ENCODE measurements at places on chromosomes 4 and X.

- DNase-seq: no peak
Measured at GRCh38 chrX:78957049-78957767, 12.0 kb downstream of the P2RY10 start.

- peak; percentile 88 for DNase-seq
Measured at GRCh38 chr4:87895964-87896621, 63.3 kb downstream of the MEPE start.

DNA sequence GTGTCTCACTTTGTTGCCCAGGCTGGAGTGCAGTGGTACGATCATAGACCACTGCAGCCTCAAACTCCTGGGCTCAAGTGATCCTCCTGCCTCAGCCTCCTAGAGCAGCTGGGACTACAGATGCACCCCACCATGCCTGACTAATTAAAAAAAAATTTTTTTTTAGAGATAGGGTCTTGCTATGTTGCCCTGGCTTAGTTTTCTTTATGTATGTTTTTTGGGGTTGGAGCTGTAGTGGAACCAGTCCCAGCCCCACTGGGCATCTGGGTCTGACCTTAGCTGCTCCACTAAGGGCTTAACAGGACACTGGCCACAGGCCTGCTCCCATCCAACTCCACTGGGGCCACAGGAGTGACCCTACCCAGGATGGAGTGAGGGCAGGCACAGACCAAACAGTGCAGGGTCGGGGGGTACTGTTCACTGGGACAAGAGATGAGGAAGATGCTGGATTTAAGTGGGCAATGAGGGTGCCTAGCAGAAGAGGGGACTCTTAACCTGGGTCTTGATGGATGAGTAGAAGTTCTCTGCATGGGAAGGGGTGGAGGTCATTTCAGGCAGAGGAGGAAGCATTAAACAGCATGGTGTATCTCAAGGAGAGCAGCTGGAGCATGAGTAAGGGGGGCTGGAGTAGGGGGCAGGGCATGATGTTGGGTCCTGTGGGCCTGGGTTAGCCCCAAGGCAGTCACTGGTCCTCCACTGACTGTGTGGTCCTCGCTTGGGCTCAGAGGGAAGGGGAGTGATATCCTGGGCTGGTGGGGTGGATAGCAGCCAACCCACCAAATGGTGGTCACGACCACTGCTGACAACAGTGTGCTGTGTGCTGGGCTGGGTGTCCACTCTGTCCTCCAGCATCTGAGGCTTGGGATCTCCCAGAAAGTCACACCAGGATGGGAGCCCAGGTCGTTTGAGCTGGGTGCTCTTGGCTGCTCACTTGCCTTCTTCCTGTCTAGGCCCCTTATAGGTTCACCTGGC, 24.1 kb upstream of the ADD1 start:
- no peak for DNase-seq

DNA sequence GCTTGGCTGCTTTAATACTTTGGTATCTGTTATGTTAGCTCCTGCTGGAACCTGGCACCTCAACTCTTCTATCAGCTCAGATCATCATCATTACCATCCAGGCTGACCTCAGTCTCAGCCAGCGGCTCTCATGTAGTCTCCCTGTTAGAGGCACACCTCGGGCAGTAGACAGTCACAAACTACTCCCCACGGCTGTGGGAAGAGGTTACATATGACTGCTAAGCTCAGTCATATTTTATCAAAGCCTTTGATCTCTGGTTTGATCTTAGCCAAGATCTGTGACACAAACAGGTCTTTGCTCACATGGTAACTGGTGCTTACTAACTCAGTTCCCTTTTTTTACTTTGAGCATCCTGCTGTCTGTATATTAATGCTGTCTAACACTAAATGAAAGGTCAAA, 384.9 kb downstream of the CENPC start:
- DNase-seq: no peak

DNA sequence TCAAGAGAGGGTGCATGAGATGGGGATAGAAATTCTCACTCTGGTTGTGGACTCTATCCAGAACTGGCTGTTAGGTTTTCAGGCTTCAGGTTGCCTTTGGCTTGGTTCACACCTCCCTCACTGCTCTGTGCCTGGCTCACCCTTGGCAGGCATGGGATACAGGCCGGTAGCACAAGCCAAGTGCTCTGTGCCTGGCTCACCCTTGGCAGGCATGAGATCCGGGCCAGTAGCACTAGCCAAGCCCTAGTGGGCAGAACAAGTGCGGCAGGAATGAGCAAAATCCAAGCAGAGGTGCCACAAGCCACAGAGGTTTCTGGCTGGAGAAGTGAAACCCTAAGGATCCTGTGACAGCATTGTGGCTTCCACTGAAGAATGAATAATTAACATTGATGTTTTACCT, 1642.3 kb downstream of the C4orf33 start:
- DNase-seq: no peak

DNA sequence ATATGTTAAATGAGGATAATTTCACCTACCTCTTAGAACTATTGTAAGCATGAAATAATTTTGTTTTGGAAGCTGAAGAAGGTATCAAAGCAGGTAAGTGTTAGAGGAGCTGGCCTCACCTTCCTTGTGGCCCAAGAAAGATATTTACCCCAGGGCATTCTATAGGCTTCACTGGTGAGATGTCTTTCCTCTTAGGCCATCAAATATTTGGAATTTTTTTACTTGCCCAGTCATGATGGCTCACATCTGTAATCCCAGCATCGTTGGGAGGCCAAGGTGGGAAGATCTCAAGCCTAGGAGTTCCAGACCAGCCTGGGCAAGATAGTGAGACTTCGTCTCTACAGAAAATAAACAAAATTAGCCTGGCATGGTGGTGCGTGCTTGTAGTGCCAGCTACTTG, 6.1 kb upstream of the SMS start:
- DNase-seq: no peak

- DNase-seq: no peak
Measured at GRCh38 chrX:42818151-42818921, 40.4 kb upstream of the PPP1R2C start.

GRCh38 chr4:3516836-3517730, 15.1 kb downstream of the LRPAP1 start:
- no peak for DNase-seq

DNA sequence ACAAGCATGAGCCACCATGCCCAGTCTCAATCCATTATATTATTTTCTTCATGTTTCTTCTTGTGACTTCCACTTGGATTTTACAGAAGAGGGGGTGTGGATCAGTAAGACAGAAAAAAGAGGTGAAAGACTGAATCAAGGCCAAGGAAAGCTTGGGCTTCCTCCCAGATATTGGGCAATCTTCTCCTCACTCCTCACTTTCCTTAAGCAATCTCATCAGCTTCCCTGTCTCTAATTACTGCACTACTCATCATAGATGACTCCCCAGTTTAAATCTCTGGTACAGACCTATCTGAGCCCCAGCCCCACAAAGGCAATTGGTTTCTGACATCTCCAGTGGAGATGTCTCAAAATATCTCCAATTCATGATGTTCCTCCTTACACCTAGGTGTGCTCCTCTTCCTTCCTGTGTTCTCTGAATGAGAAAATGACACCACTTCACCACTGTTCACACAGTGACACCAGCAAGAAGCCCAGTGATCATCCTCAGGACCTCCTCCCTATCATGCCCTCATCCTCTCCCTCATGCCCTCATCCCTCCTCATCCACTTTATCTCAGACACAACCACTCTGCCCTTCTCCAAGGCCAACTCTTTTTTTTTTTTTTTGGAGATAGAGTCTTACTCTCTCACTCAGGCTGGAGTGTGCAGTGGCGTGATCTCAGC, 44.8 kb upstream of the HERC6 start:
- no peak for DNase-seq

All from inflammatory macrophage treated with lipopolysaccharide for 1 hour (primary cell).